ENCODE measurements at places on chromosomes 1 and 21.

DNA sequence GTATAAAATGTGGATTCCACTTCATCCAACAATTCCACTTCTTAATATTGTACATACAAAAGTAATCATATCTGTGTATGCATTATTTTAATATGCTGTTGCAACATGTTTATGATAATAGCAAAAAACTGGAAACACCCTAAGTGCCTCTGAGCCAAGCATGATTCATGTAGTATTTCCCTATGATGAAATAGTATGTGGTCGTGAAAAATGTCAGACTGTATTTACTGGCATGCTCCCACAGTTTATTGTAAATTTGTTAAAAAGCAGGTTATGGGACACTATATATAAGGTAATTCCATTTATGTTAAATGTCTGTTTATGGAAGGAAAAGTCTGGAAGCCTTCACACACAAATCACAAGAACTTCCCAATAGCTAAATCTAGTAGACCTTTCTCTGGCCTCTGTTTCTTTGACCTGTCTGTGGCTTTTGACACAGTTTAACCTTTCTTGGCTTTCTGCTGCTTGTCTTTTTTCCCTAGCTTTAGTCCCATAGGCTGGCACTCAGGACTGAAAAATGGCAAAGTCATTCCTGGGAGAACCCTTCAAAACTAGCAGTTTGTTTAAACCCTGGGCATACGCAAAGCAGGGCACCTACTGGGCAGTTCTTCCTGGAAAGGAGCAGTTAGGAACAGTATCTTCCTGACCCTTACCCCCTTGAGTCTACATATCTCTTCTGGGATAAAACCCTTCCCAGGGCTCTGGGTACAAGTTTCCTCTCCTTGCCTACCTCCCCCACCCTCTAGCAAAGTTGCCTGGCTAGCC is 65.4 kb upstream of the ARTN start:
- DNase-seq, result peak; percentile 50

DNA sequence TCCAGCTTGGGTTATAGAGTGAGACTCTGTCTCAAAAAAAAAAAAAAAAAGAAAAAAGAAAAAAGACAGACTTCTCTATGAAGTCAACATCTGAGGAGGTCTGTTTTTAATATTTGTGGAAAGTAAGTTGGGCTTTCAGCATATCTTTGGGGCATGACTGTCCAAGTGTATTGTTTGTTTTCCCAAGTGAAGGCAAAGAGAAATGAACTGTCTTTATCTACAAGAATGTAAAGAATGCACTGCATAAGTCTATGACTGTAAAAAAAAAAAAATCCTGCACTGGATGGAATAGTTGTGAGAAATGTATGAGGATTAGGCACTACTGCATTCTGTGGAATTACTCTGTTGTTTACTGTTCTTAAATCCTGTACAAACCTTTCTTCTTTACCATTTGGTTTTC is 45.6 kb upstream of the TMEM61 start:
- DNase-seq, result peak; percentile 98

DNA sequence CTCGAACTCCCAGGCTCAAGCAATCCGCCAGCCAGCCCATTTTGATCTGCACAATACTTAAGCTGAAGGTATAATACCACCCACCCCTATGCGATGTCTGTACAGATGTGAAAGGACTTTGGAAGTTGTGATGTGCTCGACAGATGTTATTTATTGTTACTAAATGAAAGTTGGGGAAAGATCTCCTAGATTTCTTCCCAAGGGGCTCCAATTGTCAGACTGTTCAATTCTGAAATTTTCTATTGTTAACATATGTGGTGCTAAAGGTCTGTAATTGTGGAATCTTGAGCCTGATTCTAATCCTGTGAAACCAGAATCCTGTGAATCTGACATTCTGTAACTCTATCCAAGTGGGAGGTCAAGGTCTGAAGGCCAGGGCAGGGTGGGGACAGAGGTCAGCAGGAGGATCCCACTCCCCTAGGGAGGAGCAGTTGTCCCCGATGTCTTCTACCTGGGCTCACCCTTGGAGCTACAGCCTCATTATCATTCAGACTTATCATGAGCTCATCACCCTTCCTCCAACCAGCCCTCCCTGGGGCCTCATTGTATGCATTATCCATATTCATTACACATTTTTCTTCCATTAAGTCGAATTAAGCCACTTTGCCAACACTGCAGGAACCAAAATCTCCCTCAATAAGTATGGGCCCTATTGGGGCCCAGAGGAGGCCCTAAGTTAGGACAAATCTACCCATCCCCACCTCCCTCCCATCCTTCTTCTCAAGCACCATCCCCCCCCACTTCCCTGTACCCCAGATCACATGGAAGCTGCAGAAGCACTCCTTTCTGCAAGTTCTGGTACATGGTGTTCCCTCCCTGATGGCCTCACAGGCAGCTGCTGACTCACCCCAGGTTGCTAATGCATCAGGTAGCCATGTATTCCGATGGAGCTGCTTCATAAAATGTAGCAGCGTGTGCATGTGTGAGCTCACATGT is 32.3 kb downstream of the SHISAL2A start:
- DNase-seq, result no peak

DNA sequence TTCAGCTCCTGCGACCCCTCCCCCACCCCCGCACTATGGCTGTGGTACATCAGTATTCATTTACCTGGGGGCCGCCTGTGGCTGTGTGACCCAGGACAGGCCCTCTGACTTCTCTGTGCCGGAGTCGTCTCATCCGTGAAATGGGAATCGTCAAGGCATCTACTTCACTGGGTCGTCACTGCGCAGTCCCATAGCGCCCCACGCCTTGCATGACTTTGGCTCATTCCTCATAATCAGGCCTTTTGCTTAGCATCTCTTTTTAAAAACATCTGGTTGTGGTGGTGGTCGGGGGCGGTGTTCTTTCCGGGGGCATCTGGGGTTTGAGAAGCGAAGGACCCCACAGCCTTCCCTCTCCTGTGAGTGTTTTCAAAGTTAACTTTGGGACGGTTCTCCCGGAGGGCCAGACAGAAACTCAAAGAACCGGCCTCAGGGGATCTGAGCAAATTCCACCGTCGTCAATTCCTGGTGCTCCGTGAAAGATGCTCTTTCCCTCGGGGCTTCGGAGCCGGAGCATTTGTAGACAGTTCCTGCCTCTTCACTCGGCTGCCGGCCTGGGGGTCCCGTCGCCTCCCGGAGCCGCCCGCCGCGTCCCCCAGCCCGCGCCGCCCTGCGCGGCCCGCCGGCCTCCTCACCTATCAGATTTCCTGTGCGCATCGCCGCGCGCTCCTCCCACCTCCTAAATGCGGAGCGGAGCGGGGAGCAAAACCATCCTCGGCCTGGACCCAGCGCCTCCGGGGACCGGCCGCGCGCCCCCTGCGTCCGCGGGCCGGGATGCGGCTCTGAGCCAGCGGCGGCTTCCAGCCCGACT is at the start of gene B3GALT5:
Gene B3GALT5 (plus strand): TSS at position 708 of the 808 bp plus-strand sequence. CDS start 47,620 bp downstream, outside the sequence.
- peak; percentile 47 for DNase-seq

DNA sequence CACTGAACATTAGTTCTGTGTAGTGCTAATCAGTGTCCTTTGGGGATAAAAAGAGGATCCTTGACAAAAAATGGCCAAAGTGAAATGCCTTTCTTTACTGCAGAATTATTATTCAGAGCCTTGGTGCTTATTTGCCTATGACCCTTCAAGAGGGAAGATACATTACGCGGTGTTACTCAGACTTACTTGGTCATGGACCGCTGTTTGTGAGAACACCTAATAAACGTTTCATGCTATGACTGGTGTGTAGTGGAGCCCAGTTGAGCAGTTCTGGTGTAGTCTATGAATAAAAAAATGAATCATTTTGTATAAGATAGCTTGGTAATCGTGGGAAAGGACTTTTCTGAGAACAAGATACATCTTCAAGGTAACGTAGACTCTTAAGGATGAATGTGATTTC is 8.3 kb downstream of the NFYC start:
- no peak for DNase-seq

DNA sequence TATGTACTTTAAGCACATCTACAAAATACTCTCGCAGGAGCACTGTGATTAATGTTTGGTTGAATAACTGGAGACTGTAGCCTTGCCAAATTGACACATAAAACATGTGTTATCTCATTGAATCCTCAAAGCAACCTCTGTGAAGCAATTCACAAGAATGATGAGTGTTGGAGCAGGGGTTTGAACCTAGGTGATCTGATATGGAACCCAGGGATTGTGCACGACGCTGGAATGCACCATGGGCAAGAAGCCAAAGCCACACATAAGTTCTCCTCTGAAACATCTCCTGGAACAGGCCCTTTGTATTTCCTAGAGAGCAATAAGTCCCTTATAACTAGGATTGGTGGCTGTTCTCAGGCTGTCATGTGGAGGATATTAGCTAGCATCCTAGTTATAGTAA is 124.6 kb upstream of the IVNS1ABP start:
- DNase-seq, result peak; percentile 99
